Hematopoietic multipotent progenitor cell treated with erythropoietin and hydrocortisone succinate and interleukin-3 and kit ligand, for 8 days (in vitro differentiated cells): ENCODE measurements at places on chromosomes 3 and 15.

DNA sequence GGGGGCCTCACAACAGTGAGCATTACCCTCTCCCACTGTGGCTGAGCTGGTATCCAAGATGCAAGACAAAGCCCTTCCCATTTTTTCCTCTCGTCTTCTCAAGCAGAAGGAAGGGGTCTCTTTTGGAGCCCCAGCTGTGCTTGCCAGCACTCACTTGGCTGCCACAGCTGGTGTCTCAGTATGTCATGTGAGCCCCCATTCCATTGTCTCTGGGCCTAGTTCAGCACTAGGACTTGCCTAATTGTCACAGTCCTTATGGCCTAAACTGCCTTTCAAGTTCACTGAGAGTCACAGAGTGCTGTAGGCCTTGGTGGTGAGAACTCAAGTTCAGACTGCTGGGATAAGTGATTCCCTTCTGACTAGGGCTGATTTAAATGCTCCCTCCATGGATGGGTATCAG, 89.8 kb downstream of the ARHGEF26 start:
- no peak for DNase-seq

GRCh38 chr3:24167429-24167828, 222.3 kb downstream of the NR1D2 start:
- DNase-seq: no peak

GRCh38 chr3:19489936-19490335, 341.6 kb downstream of the KCNH8 start:
- DNase-seq: no peak

- DNase-seq: no peak
Observed at GRCh38 chr15:58277333-58277732, 139.2 kb downstream of the AQP9 start.

GRCh38 chr3:66487465-66487864, 13.4 kb downstream of the LRIG1 start:
- no peak for DNase-seq

DNA sequence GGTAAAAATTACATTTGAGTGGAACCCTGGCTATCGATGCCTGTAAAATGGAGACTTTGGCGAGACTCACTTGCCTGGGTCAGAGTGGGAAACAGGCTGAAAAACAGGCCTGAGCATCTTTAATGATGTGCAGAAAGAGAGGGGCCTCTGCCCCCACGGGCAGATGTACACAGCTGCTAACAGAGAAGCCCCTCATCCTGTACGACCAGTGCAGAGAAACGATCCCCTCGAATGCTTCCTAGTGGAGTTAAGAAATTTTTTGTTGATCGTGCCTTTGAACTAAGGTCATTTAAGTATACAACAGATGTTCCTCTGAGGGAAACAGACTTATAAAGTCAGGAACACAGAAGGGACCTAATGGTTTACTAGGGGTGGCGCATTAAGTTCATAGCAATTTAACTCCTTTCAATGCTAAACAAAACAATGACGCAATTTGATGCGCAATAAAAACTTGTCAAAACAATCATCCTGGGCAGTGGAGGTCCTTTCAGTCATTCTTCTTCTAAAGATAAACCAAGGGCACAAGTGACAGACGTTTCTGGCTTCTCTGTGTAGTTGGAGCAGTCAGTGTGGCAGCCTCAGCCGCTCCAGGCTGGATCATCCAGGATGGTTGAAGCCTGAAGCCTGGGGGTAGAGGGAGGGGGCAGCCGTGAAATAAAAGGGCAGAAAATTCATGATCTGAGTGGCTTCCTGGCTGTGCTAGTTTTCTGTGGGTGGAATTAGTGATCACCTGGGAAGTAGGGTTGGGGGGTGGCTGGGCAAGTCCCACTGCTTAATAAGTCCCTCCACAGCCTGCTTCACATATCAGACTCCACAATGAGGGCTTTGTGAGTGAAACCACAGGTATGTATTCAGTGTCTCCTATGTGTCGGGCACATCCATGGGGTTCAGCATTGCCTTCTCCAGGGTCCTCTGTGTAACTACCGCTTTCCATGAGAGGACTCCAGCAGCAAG, 50.8 kb upstream of the MRPS22 start:
- DNase-seq: no peak

- peak; percentile 64 for DNase-seq
Observed at GRCh38 chr3:48776854-48777253, 59.8 kb upstream of the IP6K2 start.

GRCh38 chr3:187516446-187517185, 148.4 kb downstream of the RTP4 start:
- no peak for DNase-seq

- DNase-seq: no peak
Observed at GRCh38 chr15:23797747-23798446, 110.8 kb upstream of the NDN start.

DNA sequence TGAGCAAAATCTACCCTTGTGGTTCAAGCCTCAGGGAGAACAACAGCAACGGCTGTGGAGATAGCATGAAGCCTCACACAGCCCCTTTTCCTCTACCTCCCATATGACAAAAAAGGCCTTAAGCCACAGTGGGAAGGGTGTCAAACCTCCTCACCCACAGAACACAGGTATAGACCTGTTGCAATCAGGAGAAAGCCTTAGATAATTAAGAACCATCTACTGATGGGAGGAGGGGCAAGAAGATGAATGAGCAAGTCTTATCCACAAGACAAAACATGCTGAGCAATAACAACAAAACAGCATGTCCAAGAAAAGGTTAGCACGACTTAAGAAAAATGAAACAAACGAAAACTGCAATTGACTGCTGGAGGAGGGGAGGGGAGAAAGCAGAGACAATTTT, 272.9 kb upstream of the BCHE start:
- no peak for DNase-seq

GRCh38 chr3:69353503-69353902, 32.4 kb downstream of the FRMD4B start:
- peak; percentile 50 for DNase-seq

DNA sequence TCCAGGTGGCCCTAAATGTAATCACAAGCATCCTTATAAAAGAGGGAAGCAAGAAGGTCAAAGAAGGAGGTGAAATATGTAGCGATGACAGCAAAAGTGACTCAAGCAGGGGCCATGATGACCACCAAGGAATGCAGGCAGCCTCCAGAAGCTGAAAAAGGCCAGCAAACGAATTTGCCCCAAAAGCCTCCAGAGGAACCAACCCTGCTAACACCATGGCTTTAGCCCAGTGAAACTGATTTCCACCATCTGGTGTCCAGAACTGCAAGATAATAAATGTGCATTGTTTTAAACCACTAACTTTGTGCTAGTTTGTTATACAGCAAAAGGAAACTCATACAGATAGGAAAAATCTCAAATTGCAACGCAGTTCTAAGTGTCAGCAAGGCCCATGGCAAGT, 23.0 kb upstream of the RBSN start:
- DNase-seq: no peak

GRCh38 chr15:72809329-72809728, 25.8 kb upstream of the ADPGK start:
- DNase-seq: no peak

DNA sequence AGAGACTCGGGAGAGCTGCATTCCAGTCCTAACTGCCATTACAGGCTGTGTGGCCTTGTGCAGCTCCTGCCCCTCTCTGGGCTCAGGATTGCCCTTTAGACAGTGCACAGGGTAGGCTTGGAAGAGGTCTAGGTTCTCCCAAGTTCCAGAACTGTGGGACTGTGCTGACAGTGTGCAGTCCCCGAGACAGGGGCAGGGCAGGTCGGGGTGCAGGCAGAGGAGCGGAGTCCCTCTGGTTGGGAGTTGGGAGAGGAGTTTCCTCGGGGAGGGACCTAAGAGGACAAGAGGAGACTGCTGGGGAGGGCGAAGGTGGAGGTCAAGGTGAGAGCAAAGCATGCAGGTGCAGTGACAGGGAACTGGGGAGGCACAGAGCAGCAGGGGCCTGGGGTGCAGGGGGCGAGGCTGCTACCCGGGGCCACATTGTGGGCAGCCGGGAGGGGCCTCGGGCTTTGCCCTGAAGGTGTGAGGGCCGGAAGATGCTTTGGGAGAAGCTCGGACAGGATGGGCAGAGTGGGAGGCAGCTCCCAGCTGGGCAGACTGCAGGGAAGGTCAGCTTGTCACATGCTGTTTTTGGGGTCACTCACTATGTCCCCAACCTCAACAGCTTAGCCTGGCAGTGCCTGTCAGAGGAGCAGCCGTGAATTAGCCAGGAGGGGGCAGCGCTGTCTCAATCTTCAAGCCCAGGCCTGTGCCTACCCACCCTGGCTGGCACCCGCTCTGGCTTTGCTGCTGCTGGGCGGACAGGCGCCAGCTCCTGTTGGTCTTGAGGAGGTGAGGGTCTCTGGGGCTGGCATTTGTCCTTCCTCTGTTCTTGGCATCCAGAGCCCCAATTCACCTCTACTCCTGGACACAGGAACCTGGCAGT, 15.4 kb upstream of the CSPG4 start:
- peak; percentile 70 for DNase-seq

GRCh38 chr3:36903119-36903882, 41.6 kb downstream of the TRANK1 start:
- DNase-seq: no peak

DNA sequence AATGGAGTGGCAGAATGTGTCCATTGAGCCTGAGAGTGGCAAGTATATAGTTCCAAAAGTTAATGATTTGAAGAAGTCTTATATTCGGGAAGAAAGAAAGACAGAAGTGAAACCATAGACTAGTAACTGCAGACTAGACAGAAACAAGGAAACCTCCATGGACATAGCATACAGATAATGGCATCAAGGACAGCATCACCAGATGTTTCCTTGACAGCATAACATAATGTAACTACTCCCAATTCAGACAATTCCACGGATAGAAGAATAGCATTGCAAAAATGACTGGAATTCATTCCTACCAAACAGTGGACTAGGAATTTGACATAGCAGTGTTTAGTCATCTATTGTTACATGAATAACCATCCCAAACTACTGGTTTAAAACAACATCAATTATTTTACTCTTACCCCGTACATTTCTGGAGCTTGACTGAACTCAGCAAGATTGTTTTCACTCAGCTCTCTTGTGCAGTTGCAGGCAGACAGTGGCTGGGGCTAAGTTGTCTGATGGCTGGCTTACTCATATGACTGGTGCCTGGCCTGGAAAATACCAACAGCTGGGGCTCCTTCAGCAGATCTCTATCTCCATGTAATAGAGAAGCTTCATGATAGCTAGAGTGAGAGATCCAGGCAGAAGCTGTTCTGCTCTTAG, 109.7 kb upstream of the GADL1 start:
- no peak for DNase-seq

- no peak for DNase-seq
Observed at GRCh38 chr3:117709108-117709507, 999.5 kb downstream of the TUSC7 start.

GRCh38 chr3:172708921-172709773, 1.7 kb downstream of the NCEH1 start:
- DNase-seq: no peak

GRCh38 chr3:112446343-112446742, 52.9 kb downstream of the BTLA start:
- DNase-seq: no peak

- peak; percentile 49 for DNase-seq
Observed at GRCh38 chr3:159252772-159253384, 451.0 kb downstream of the MFSD1 start.

DNA sequence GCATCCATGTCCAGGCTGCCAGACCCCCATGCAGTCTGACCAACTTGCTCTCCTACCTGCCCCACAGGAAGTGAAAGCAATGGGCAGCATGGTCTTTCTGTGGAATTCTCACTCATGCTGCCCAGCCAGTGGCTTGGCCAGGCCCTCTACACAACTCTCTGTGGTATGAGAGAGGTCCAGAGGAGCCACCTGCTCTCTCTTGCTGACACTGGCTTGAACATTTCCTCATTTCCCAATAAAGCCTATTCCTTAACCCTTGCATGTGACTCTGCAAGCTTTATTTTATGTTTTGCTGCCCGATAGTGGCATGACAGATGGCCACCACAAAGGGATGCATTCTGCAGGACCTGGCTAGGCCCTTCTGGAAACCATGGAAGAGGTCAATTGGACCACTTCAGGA, 53.8 kb downstream of the CCR1 start:
- DNase-seq: no peak

DNA sequence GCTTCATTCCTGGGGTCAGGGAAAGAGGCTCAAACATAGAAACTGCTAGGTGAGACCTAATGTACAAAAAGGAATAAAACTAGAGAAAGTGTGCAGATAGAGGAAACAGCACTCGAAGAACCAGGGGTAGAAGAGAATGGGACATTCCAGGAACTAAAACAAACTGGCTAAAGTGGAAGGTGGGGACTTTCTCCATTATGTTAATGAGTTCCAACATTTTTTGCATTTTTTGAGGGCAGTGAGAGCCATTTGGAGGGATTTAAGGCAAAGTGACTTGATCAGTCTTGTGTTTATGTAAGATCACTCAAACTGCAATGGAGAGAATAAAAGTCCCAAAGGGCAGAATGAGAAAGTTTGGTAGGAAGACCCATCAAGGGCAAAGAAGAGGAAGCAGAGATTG, 20.6 kb upstream of the SLC4A7 start:
- no peak for DNase-seq

- DNase-seq: no peak
Observed at GRCh38 chr3:14393440-14394106, 8.8 kb upstream of the SLC6A6 start.

DNA sequence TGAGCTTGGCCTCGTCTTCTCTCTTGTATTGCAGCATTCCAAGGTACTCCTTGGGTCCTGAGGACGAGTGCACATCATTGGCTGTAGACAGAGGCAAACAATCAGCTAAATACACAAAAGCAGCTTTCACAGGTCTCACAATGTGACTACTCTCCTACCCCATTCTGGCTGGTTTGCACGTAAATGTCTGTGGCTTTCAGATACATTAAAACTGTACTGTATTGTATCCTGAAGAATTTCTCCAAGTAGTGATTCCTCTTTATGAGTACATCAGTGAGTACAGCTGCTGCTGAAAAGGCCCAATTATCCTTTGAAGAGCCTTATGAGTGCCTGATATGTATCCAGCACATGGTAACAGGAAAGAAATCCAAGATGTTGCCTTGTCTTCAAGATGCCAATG, 22.0 kb upstream of the GNB5 start:
- DNase-seq: no peak

DNA sequence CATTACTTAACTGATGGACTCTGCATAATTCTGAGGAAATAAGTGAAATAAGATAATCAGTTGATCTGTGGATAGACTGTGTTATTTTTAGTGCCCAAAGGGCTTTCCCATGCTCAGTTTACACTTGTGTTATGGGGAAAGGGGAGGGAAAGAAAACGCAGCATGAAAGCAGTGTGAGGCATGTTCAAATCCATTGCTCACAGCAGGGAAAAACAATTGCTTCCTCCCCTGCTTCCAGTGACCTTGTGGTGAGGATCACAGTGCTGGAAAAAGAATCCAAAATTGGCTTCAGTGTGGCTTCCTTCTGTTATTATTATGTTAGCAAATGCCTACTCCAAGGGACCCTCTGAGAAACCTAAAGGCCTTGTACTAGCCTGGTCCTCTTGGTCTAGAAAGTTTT, 285.1 kb upstream of the CDIN1 start:
- DNase-seq: no peak

- peak; percentile 21 for DNase-seq
Observed at GRCh38 chr3:49134471-49135265, 1.8 kb upstream of the LAMB2 start.

GRCh38 chr15:79881668-79882067, 15.1 kb downstream of the MTHFS start:
- DNase-seq: no peak
